AG20443 (cell line): ENCODE measurements at places on chromosomes 2 and 18.

GRCh38 chr2:671787-672605, 5.2 kb downstream of the TMEM18 start:
- no peak for DNase-seq

DNA sequence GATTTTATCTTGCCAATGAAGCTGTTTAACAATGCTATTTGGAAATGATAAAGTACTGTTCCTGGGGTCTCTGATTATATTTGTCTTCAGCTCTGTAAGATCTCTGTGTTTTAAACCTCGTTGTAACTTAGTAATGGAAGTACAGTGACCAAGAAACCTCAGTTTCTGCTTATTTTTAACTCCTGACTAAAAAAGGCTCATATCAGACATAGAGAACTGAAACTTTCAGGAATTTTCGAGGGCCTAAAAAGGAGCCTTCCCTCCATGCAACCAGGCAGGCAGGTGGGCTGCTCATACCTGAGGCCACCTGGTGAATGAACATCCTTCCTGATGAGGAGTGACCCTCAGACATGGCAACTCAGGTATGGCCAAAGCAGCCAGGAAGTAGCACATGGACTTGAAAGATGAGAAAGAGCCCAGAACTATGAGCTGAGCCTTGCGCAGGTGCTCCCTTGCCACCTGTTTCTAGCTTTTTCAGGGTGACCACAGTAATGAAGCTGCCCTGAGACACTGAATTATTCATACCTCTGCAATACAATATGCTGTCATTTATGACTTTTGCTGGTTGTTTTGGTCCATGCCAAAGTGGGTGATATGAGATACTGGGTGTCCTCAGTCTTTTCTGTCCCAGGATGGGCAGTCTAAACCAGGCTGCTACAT, 23.9 kb downstream of the MYO3B start:
- DNase-seq: no peak

DNA sequence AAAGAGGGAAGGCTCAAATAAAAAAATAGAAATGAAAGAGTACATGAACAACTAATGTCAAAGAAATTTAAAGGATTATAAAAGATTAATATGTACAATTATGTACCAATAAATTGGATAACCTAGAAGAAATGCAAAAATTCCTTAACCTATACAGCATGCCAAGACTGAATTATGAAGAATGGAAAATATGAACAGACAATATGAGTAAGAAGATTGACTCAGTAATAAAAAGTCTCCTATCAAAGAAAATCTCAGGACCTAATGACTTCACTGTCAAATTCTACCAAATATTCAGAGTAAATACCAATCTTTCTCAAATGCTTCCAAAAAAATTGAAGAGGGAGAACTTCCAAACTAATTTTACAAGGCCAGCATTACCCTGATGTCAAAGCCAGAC, 120.2 kb upstream of the SPOPL start:
- no peak for DNase-seq

DNA sequence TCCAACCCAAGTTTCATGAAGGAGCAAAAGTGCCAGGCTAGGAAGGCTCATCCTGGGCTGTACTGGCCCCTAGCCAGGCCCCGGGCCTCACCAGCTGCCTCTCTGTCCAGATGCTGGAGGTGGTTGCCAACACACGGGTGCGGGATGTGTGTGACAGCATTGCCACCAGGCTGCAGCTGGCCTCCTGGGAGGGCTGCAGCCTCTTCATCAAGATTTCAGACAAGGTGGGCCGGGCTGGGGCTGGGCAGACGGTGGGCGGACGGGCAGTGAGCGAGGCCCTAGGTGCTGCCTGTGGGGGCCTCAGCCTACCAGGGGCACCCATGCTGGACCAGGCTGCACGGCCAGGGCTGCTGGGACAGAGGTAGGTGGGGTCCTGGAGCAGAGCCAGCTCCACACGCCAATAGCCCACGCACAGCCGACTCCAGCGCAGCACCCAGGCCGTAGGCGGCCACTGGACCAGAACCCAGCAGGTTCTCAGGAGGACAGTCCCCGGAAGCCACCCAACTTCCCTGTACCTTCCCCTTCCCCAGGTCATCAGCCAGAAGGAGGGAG, 11.8 kb upstream of the GPR17 start:
- DNase-seq: no peak

- peak; percentile 56 for DNase-seq
Measured at GRCh38 chr2:69773206-69773605, 31.3 kb downstream of the ANXA4 start.

- DNase-seq: no peak
Measured at GRCh38 chr2:174585657-174586252, 11.8 kb downstream of the WIPF1 start.

DNA sequence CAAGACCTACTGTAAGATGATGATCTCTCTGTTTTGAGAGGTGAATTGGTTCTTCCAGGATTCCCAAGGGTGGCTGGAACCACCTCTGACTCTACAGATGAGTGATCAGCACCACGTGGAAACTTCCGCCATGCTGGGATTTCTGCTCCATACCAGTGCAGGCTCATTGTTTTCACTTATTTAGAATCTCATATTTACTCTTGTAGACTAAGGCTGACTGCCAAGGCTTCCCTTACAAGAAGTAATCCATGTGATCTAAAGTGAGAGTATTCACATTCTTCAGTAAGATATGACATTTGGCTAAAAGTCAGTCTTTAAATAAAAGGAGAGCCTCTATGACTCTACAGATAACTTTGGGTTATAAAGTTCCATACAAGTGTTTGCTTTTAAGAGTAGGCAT, 322.9 kb upstream of the RAB12 start:
- no peak for DNase-seq

- no peak for DNase-seq
Measured at GRCh38 chr2:28780496-28780895, 28.9 kb downstream of the PPP1CB start.

DNA sequence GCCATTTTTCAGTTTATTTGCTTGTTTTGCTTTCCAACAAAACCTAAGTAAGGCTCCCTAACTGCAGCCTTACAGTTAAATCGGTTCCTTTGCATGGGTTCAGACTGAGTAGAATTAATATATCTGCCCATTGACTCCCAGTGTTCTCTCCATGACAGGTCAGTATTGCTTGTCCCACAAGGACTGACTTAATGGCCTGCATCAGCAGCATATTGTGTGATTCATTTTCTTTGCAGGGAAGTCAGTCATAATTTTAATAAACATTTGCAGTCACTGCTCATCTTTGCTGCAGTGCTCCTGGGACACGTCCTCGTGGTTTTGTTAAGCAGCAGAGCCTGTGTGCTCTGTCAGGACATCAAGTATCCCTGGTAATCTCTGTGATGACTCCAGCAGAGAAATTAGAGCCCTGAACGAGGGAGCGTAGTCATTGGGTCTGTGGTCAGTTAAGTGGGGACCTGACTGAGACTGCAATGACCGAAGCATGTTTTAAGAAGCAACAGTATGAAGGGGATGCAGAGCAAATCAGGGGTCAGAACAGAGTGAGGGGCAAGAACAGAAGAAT, 93.3 kb downstream of the CDH20 start:
- no peak for DNase-seq

- DNase-seq: no peak
Measured at GRCh38 chr2:105377871-105378270, 21.0 kb downstream of the FHL2 start.

DNA sequence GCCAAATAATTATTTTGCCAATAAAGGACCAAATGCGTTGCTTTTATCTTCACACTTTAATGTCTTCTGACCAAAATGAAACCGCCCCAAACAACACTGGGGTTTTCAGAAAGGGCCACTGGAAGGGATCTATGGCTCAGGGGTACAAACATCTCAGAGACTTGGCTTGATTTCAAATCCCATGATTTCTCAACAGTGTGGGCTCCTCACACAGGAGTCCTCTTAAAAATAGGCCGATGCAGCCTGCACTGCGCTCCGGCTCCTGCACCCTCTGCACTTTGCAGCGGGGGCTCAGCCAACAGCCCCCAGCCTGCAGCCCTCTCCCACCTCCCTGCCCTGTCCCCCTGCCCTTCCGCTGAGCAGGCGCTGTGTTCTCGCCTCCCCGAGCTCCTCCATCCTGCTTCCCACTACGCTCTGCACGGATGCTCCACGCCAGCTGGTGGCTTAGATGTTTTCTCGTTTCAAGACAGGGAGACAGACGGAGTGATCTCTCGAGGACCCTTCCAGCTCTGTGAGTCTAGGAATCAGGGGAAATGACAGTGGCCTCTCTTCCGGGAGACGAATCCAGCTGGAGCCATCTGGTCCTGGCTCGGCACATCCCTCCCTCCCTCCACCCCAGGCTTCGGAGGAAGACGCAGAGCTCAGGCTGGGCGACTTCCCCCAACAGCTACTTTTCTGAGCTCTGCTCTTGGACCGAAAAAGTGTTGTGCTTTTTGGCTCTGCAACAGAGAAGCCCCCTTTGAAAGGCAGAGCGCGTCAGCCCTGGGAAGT, 71.4 kb downstream of the KCNF1 start:
- peak; percentile 53 for DNase-seq

- DNase-seq: peak; percentile 73
Measured at GRCh38 chr2:191265311-191266170, 20.3 kb downstream of the MYO1B start.

DNA sequence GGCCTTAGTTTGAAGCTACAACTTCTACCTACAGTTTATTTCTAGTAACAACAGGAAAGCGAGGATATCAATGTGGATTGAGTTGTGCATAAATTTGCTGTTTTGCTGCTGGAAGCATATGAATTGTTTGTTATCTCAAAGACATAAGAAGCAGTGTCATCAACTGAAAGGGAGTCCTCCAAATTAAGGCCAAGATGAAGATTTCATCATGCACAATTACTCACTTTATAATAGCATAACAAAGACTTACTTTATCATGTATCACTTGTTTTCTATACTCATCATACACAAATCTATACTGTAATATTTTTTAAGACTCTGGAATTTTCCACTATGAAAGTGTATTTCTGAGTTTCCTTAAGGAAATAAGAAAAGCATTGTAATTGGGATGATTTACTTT, 136.1 kb upstream of the FANCL start:
- DNase-seq: no peak

DNA sequence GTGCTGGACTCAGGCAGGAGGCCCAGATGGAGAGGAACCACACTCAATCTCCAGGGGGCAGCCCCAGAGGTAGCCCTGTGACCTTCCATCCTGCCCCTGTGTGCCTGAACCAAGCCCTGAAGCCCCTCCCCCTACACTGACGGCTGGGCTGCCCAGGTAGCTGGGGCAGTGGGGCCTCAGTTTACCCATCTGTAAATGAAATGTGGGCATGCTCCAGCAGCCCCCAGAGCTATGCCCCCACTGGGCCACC, 15.8 kb downstream of the CROCC2 start:
- DNase-seq: no peak

DNA sequence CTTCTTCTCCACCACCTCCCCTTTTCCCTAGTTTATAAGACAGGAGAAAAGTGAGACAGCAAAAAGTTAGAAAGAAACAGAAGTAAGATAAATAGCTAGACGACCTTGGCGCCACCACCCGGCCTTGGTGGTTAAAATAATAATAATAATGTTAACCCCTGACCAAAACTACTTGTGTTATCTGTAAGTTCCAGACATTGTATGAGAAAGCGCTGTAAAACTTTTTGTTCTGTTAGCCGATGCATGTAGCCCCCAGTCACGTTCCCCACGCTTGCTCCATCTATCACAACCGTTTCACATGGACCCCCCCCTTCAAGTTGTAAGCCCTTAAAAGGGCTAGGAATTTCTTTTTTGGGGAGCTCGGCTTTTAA, 1.5 kb upstream of the BUB1 start:
- no peak for DNase-seq

- no peak for DNase-seq
Measured at GRCh38 chr18:23341383-23341782, 111.7 kb upstream of the RIOK3 start.

- no peak for DNase-seq
Measured at GRCh38 chr2:44333994-44334393, 27.3 kb downstream of the PREPL start.

DNA sequence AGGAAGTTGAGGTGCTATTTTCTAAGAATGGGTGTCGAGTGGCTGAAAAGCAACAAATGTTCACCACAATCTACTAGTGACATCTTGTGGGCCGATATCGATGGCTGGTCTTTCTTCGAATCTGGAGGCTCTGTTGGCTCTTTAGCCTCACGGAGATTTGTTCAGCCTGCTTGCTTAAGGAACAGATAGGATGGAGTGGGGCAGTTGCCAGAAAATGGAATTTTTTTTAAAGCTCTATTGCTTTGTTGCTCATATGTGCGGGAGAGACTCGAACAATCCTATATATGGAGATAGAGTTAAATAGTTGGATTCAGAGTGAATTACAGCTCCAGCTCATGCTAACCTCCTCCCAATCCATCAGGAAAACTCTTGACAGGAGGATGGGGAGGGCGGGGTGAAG, 70.9 kb upstream of the LYPD6B start:
- DNase-seq: no peak

GRCh38 chr2:140154706-140155105, 1374.5 kb upstream of the NXPH2 start:
- no peak for DNase-seq

- DNase-seq: no peak
Measured at GRCh38 chr2:10876963-10877362, 34.8 kb upstream of the KCNF1 start.

DNA sequence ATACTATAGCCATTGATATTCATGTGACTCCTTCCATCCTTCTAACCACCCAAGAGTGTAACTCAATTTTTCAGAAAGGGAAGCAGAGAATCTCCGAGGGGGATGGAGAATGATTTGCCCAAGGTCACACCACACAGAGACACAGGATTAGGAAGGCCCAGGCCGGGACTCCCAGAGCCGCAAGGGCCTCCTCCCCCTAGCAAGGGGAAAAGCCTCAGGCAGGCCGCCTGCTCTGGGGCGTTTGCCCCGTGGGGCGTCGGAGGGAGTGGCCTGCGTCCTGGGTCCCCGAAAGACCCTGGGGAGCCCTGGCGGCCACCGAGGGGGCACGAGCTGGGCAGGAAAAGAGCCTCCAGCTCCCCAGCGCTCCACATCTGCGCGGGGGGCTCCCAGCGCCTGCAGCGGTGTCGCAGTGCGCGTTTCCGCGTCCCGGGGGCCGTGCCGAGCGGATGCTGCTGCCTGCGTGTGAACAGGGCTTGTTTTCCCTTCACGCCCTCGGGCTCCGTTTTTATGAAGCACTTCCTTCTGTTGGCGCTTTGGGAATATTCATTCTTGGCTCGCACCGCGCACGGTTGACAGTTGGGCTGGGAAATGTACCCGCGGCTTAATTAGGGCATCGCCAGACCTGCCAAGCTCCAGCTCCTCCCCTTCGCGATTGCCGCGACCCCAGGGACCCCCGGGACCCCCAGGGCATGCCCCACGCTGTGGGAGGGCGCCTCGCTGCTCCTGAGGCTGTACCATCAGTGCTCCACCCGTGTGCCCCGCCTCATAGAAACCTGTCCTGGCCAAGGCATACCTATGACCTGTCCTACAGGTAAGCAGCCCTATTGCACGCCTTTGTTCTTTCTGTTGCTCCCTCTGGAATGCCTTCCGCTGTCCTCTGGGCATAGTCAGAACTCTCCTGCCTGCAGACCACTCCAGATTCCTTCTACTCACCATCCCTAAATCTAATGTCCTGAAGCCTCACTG, 158.9 kb upstream of the GLI2 start:
- peak; percentile 90 for DNase-seq
